ENCODE measurements at places on chromosomes 16 and 17.

DNA sequence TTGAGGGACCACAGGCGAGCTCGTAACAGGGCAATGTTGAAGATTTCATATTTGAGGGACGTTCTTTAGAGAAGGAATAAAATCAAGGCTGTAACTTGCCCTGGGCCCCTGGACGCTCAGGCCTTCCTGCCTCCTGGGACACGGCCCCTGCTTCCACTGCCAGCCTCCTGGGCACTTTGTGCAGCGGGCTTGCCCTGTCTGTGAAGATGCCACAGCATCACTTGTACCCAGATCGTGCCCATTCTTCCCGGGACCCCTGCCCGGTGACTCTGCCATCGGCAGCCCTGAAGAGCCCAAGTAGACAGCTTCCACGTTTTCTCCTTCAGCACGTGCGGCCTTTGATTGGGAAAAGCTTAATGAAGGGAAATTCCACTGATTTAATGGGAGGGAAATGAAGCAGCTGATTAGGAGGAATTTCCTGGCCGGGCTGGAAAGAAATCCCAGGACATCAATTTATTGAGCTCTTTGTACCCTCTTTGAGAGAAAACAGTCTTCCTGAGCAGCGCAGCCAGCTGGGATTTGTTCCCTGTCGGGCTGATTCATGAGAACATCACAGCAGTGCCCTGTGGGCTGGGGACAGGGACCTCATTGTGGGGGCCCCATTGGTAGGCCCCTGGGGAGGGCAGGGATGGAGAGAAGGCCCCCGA, 71.5 kb downstream of the CRISPLD2 start:
- no peak for DNase-seq

DNA sequence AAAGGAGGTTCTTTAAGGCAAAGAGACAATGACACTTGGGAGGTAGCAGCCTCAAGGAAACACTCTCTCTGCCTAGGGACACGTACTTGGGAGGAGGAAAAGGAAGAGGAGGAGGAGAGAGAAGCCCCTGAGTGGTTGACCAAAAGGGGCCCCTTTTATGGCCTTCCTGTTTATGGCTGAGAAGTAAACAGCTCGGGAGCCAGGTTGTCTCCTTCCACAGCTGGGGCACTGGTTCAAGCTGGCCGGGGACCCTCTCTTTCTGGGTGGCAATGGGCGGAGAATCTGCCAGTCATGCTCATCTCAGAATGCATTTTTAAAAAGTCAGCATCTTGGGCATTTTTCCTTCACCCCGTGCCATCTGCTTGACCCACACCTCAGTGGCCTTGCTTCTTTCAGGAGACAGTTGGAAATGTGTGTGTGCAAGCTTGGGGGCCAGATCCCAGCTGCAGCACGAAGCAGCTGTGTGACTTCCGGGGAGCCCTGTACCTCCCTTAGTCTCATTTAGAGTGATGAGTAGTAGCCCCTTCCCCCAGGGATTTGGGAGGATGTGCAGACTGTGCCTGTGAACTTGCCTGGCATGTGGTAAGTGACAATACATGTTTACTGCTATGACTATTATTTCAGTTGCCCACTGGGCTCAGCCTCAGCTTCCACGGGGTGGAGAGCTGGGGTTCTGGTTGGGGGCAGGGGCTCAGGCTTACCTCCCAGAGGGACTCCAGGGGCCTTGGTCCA, 33.8 kb upstream of the SALL1 start:
- no peak for DNase-seq

DNA sequence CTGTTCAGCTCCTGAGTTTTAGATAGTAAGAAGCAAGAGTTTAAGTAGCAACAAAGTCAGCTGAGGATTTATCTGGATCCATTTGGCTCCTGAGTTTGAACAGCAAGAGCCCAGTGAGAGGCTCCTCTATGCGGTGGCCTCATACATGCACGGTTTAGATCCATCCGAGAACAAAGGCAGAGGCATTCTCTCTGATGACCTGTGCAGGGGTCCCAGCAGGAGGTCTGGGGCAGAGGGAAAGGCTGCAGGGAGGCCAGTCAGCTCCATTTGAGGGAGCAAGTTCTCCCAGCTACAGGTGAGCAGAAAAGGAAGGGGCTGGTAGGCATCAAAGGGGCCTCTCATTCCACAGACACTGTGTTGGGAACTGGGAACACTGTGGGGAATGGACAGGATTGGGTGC, 16.5 kb downstream of the PITPNM3 start:
- no peak for DNase-seq

- no peak for DNase-seq
These were observed 9.8 kb downstream of the MYBBP1A start for GRCh38 chr17:4545217-4545951.

DNA sequence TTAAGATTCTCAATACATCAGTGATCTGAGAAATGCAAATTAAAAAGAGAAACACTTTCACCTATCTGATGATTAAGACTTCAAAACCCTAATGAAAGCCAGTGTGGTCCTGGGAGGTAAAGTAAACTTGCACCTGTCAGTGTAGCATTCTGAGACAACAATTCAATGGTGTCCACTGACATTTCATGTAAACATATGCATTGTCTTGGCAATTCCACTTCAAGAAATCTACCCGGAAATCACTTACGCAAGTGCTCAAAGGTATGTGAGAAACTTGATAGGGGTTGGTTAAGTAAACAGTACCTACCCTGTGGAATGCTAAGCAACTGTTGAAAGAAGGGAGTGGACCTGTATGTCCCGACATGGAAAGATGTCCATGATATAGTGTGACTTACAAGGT, 2.1 kb downstream of the ST6GALNAC1 start:
- no peak for DNase-seq

- no peak for DNase-seq
These were observed 47.3 kb downstream of the ZCCHC14 start for GRCh38 chr16:87445486-87445885.

GRCh38 chr17:64109400-64109799, 20.5 kb downstream of the ERN1 start:
- no peak for DNase-seq

- DNase-seq = no peak
These were observed 9.7 kb downstream of the GUCY2D start for GRCh38 chr17:8012045-8012580.

GRCh38 chr17:17818088-17818526, 18.7 kb downstream of the SREBF1 start:
- DNase-seq = no peak

DNA sequence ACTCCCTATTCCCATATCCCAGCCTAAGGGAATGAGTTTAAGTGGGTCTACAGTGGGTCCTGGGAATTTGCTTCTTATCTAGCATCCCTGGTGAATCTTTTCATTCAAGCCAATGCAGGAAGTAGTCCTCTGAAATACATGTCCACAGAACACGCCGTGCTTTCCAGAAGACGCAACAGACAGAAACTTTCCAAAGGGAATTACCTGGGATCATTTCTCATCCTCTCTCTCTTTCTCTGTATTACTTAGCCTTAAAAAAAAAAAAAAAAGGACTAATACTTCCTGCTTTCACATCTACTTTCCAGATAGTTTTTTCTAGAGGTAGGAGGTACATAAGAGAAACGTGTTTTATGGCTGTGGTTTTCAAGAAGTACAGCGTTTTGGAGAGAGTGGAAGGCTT, 499.0 kb downstream of the MAF start:
- no peak for DNase-seq

GRCh38 chr16:20271893-20272292, 55.4 kb downstream of the GP2 start:
- no peak for DNase-seq

DNA sequence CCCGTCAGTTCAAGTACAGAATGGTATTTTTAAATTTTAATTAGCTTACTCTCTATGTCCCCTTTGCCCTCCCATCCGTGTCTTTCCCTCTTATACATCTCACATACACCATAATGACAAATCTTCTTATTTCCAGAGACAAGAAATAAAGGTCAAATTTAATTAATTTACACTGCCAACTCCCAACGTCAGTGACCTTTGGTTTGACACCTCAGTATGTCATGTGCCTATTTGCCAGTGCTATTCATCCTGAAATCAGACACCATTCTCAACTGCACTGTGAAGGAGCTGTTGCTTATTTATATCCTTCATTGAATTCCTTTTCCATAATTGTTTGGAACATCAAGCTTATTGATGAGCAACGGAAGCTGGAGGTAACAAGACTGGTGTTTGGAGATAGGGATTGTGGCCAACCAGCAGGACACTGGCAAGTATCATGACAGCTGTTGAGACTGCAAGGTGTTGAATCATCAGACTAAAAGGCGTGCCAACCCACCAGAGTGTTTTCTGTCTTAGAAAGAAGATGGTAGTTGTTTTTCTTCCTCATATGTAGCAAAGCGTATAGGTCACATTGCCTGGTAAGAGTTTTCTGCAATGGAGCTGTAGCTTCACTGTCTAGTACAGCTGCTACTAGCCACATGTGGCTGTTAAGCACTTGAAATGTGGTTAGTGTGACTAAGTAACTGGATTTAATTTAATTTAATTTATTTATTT, 12.5 kb downstream of the CALCOCO2 start:
- DNase-seq = no peak

GRCh38 chr17:35022536-35023063, 40.9 kb downstream of the RFFL start:
- no peak for DNase-seq

- DNase-seq = no peak
These were observed 248.6 kb downstream of the MAF start for GRCh38 chr16:79351927-79352326.

- no peak for DNase-seq
These were observed 35.4 kb downstream of the SYCE1L start for GRCh38 chr16:77234611-77235010.

- no peak for DNase-seq
These were observed 106.6 kb downstream of the ADAMTS18 start for GRCh38 chr16:77328274-77328673.

DNA sequence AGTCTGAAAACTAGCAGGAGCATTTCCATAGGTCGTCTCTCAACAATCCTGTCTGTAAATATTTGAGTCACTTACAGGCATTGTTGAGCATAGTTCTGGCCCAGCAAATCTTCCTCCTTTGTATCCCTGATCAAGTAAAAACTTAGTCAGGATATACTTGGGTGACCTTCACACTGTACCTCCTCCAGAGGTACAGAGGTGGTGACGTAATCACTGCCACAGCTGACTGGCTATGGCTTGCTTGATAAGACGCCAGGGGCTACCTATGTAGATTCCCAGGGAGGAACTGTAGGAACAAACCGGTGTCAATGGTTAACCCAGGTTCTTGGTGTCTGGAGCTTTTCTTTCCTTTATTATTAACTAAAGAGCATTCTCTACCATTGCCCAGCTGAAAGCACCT, at the start of gene KCNJ16:
TSS of gene KCNJ16 (plus strand) at position 270 of the 400 bp plus-strand sequence. CDS start 56,863 bp downstream, outside the sequence.
- DNase-seq = no peak

- DNase-seq = no peak
These were observed 36.6 kb downstream of the EPN2 start for GRCh38 chr17:19273731-19274130.

DNA sequence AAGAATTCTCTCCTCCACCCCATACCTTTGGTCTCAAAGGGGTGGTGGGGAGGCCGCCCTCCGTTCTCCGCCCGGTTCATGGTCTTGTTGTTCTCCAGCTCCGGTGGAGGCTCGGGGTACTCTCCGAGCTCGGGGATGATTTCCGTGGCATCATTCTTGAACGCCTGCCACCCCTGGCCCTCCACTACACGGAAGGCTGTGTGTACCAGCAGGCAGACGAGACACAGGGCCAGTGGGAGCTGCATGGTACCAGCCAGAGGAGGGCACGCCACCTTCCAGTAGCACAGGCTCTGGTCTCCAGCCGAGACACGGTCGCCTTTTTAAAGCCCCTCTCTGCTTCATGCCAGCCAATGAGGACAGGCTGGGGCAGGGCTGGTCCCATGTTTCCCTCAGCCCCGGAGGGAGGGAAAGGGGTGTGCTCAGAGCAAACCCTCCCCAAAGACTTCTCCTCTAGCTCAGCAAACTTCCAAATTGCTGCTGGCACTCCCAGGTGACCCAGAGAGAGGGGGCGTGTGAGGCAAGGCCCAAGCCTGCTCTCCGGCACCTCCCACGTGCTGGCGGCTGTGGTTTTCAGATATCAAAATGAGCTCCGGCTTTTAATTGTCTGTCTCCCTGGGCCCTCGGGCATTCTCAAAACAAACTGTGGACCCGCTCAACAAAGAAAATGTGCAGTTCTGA, at the start of gene SOST:
TSS of gene SOST (minus strand) at position 295 of the 678 bp plus-strand sequence. CDS start at position 245, 50 bp downstream.
- no peak for DNase-seq

DNA sequence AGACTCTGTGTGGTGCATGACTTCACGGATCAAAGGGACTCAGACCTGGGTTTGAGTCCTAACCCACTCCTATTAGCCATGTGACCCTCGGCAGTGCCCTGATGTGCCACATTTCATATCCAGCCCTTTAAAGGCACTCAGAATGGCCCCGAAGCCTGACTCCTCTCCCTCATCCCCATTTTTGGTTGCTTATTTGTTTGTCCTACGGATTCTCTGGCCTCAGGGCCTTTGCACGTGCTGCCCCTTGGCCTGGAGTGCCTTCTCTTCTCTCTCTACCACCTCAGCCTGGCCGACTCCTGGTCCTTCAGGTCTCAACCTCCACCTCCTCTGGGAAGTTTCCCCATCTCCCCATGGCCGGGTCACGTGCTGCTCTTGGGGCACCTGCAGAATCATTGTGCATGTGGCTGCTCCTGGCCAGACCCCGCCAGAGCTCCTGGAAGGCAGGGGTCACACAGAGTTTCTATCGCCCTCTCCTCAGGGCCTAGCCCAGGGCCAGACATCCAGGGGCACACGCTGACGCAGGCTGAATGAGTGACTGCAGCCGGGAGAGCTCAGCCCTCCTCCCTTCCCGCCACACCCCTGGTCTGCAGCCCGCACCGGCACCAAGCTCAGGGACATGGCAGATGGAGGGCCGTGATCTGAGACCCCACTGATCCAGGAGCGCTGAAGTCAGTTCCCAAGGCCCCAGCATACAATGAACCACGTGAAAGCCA, 22.0 kb upstream of the CIBAR2 start:
- DNase-seq = no peak

DNA sequence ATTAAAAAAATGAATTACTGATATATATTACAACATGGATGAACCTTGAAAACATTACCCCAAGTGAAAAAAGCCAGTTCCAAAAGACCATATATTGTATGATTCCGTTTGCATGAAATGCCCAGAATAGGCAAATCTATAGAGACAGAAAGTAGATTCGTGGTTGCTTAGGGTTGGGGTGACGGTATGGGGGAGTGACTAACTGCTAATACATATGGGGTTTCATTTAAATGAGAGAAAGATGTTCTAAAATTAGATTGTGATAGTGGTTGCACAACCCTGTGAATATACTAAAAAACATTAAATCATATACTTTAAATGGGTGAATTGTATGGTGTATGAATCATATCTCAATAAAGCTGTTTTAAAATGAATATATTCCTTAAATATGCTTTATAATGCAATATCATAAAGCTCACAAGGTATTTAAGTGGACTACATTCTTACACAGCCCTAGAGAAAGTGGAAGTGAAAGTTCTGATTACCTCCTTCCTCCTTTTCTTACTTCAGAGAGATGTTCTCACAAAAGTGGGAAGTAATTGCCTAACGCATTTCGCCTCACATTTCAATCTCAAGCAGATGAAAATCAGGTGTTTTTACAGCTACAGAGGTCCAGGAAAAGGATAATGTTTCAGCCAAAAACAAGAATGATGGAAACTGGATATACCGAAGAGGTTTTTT, 142.7 kb upstream of the GNAO1 start:
- no peak for DNase-seq

- DNase-seq = no peak
These were observed 230.7 kb downstream of the IRX3 start for GRCh38 chr16:54055864-54056263.

- no peak for DNase-seq
These were observed 38.3 kb downstream of the REXO5 start for GRCh38 chr16:20844588-20844987.

GRCh38 chr17:83054518-83055125, 24.8 kb upstream of the METRNL start:
- no peak for DNase-seq

Measured in cerebellar nuclear complex (tissue), 1 donor.